ENCODE measurements at places on chromosomes 7 and 10.

GRCh38 chr7:79806161-79806734 lies 328.4 kb upstream of the GNAI1 start:
- no peak overlapping the region for H3K27ac ChIP-seq
- no peaks in the 10 kb centered on the region for H3K36me3 ChIP-seq
- no peak overlapping the region for H3K4me3 ChIP-seq
- DNase-seq, result no peak
- no peaks in the 10 kb centered on the region for H3K27me3 ChIP-seq
- no peaks in the 10 kb centered on the region for H3K4me1 ChIP-seq

DNA sequence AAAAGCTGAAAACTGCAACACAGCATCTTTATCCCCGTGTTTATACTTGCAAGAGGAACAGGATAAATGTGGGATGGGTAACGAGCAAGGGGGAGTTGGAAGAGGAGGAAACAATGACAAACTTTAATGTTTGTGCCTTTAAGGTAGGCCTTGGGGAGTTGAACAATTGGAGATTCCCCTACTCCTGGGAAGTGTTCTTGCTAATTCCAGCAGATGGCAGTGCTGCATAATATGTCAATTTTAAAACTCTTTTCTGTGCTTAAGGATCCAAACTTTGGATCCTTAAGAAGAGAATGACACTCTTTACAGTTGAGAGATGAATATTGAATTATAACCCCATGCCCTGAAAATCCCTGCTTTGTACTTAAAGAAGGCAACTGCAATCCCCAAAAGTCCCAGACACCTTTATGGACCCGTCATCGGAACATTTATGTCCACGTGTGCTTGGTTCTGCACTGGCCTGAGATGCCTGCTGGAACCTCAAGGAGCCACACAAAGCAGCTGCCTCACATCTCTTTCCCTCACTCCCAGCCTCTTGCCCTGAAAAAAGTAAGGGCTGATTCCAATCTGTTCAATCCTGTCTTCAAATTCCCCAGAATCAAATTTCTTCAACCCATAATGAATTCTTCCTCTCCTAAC lies 12.0 kb downstream of the IFIT5 start:
- H3K36me3 ChIP-seq, result peaks cover 20% of the 10 kb centered on the region
- H3K4me3 ChIP-seq, result no peak overlapping the region
- no peak overlapping the region for H3K27ac ChIP-seq
- peaks cover 3% of the 10 kb centered on the region for H3K27me3 ChIP-seq

DNA sequence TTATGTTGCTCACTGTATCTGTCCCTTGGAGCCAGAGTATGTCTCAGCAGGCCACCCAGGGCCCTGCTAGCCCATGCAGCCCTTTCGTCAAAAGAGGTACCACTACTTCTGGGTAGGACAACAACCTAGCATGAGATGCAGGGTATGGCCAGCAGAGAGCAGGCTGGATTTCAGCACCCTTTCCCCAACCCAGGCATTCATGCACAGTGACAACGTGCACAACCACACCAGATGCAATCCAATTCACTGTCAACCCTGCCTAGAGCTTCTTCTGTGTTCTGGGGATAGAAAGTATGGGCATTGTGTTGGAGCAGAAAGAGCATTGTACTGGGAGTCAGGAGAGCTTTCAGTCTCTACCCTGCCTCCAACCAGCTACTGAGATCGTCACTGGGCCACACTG lies 37.9 kb downstream of the JAZF1 start:
- no peaks in the 10 kb centered on the region for H3K4me1 ChIP-seq
- H3K36me3 ChIP-seq, result no peaks in the 10 kb centered on the region
- no peak for DNase-seq
- H3K27ac ChIP-seq, result no peak overlapping the region
- H3K4me3 ChIP-seq, result no peak overlapping the region
- peaks cover 6% of the 10 kb centered on the region for H3K27me3 ChIP-seq

GRCh38 chr7:18976715-18977471 lies 140.5 kb downstream of the TWIST1 start:
- DNase-seq, result no peak
- no peak overlapping the region for H3K4me3 ChIP-seq
- no peaks in the 10 kb centered on the region for H3K27me3 ChIP-seq
- no peak overlapping the region for H3K27ac ChIP-seq
- no peaks in the 10 kb centered on the region for H3K4me1 ChIP-seq
- no peaks in the 10 kb centered on the region for H3K36me3 ChIP-seq

GRCh38 chr10:128556182-128557110 lies 430.2 kb upstream of the MKI67 start:
- no peaks in the 10 kb centered on the region for H3K36me3 ChIP-seq
- H3K4me3 ChIP-seq, result no peak overlapping the region
- no peak overlapping the region for H3K27ac ChIP-seq
- no peak for DNase-seq
- no peaks in the 10 kb centered on the region for H3K27me3 ChIP-seq
- H3K4me1 ChIP-seq, result no peaks in the 10 kb centered on the region

Data from activated CD4-positive, alpha-beta memory T cell treated with anti-CD3 and anti-CD28 coated beads, Interleukin-2, amount 10 ng/mL, durations not matched to agents 7 days and 5 days (primary cell).